ENCODE measurements at places on chromosomes 2 and 18.

DNA sequence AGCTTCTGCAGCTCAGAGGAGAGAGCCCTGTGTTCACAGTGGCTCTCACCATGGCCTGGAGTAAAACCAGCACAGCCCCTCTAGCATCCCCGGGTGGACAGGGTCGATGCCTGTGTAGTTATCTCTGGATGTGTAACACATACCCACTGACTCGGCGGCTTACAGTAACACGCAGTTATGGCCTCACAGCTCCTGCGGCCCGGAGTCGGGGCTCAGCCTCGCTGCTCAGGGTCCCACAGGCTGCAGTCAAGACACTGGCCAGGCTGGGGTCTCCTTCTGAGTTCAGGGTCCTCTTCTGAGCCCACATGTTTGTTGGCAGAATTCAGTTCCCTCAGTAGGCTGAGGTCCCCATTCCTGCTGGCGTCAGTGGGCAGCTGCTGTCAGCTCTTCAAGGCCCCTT is 2.5 kb upstream of the RAB17 start:
- no peak for DNase-seq

GRCh38 chr2:54605836-54606235 is 117.6 kb upstream of the EML6 start:
- no peak for DNase-seq

- DNase-seq = no peak
Measured at GRCh38 chr18:74702950-74703349, 105.3 kb downstream of the ZNF407 start.

DNA sequence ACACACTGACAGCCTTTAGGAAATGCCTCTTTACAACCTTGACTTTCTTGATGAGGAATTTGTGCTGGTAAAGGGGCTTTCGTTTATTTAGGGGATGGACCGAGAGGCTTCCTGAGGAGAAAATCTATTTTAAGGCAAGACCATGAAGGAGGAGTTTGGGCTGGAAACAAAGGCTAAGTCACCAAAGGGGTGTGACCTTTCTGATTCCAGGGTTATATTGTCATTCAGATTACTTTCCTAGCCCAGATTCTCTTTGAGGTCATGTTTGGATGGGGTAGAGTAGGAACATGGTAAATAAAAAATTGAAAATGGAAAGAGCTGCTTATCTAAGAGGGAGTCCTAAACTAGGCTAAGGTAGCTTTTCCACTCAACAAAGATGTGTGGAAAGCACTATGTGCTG is 77.1 kb upstream of the UGP2 start:
- DNase-seq = no peak

DNA sequence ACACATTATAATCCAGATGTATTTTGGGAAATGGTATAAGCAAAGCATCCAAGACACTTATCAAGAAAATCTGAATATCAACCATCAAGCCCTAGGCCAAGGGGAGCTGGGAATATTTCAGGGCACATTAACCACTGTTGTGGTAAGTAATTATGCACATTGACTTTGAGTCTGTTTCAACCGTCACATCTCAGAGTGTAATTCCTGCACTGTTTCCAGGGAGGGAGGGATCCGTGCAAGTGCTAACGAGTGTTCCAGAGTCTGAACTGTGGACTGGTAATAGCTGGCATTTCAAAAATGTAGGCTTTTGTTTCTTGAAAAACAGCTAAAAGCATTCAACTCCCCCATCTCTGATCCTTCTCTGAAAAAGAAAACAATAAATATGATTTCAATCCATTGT is 681.6 kb downstream of the BCL11A start:
- no peak for DNase-seq

DNA sequence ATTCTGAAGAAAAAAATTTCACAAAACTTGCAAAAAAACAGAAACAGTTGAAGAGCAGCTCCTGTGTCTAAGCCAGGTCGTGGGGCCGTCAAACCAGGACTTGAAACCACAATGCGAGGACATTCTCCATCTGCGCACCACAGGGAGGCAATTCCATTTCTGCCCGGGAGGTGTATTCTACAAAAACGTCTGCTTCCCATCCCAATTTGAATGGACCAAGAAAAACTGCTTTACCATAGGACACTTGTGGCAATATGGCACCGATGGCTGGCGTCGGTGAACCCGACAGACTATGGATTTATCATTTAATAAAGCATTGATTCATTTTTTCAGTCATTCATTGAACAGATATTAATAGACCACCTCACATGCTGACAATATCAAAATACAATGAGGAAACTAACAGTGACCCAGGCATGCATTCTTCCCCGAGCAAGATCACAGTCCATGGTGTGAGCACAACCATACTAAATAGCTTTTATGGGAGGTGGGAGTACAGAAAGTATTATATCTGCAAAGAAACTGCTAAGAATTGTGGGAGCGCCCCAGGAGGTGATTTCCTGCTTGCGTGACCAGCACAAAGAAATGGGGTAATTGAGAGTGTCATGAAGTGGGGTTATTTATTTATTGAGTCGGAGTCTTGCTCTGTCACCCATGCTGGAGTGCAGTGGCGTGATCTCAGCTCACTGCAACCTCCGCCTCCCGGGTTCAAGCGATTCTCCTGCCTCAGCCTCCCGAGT is 10.5 kb upstream of the ZAP70 start:
- DNase-seq = no peak

GRCh38 chr18:35729991-35730668 is 148.6 kb downstream of the GALNT1 start:
- DNase-seq = no peak

DNA sequence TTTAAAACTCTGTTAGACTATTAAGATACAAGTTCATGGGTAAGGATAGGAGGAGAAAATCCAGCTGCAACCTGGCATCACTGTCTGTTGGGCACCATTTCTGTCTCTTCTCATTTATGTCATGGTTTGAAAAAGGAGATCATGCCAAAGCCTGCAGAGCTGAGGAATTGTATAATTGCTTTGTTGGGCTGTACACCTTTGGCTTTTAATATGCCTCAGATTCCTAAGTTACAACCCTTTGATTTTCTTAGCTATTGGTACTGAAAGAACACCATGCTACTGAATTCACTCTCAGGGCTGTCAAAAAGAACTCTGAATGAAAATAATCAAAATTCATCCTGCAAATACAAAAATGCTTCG is 174.3 kb downstream of the ACKR3 start:
- DNase-seq = no peak

GRCh38 chr2:105517814-105518705 is 119.2 kb upstream of the FHL2 start:
- no peak for DNase-seq

DNA sequence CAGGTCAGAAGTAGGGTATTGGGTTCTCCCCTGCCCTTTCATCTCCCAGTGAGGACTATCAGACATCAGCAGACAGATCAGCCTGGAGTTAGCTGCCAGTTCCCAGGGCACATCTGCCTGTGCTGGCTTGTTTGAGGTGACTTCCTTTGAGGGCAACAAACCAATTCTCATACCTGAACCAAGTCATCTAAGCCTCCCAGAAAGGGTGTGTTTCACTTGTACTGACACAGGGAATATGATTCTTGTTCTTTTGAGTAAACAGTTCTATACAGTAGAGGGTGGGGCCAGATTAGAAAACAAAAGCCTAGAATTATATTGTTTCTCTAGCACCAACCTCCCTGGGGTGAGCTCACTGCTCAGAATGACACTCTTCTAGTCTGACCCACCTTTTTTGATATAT is 591.9 kb downstream of the SLC4A3 start:
- no peak for DNase-seq

Data from C1 segment of cervical spinal cord (tissue), 14 donors.